Epithelial cell of proximal tubule (primary cell): ENCODE measurements at places on chromosomes 7 and 10.
A peak's percentile ranks its signal among the peaks of the same experiment; 100 is the strongest.

DNA sequence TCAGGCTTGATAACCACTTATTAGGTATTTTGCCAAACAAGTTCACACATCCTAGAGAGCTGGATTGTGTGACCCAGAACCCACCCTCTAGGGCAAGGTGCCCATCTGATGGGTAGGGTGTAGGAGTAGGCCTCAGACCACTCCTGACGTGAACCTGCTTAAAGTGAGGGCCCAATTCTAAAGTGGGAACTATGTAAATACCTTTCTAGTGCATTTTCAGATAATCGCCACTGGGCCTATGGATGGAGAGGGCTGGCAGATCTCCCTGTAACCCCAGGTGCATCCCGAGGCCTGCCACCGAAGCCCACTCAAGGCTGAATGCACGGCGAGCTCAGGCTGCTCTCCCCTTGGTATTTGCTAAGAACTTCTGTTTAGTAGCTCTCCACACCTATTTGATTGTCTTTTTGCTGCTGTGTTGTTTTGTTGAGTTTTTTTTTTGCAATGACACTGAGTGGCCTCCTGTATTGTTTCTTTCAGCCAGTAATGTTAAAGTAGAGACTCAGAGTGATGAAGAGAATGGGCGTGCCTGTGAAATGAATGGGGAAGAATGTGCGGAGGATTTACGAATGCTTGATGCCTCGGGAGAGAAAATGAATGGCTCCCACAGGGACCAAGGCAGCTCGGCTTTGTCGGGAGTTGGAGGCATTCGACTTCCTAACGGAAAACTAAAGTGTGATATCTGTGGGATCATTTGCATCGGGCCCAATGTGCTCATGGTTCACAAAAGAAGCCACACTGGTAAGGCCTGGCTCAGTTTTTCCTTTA, 71.7 kb downstream of the IKZF1 start:
- DNase-seq: no peak

- DNase-seq: no peak
Measured at GRCh38 chr10:7302930-7303557, 107.8 kb downstream of the SFMBT2 start.

DNA sequence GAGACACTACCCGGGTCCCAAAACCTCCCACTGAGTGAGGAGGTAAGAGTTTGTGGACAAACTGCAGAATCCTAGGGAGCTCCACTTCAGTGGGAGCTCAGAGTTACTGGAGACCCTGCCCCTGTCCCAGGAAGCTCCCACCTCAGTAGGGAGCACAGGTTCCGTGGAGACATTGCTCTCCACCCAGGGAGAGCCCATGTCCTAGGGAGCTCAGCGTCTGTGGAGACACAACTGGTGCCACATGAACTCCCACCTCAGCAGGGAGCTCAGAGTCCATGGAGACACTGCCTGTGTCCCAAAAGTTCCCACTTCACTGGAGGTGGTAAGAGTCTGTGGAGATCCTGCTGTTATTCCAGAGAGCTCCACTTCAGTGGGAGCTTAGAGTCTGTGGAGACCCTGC, 6.3 kb downstream of the MYO1G start:
- DNase-seq: no peak

GRCh38 chr10:69817078-69817581, 15.4 kb downstream of the COL13A1 start:
- DNase-seq: no peak

DNA sequence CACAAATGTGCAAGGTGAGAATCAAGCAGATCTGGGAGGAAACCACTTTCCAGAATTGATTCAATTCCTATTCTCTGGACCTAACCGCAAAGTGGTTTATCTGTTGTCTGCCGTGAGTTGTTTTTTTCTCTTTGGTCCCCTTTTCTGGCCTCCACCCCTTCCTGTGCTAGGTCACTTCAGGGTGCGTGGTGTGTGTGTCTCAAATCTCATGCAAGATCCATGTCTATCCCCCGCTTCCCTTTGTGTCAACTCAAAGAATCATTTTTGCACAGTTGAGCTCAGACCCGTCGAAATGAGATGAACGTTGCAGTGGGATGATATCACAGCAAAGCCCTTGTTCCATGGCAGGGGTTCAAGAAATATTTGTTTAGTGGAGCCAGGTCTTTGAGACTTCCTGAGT, 184.5 kb downstream of the GATA3 start:
- DNase-seq: no peak

DNA sequence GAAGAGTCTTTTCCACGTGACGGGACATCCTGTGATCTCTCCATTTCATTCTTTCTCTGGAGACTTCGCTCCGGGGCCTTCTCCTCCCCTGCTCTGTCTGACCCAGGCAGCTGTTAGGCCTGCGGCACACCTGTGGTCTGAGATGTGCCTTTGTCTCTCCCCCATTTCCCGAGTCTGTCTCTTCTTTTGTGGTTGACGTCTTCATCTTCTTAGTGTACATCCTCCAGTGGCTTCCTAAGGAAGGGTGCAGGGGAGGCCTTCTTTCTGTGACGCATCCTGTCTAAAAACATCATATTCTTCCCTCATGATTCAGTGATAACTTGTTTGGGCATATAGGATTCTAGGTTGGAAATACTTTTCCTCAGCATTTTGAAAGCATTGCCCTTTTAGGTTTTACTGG, 17.2 kb upstream of the ATP6V0E2 start:
- DNase-seq: no peak

DNA sequence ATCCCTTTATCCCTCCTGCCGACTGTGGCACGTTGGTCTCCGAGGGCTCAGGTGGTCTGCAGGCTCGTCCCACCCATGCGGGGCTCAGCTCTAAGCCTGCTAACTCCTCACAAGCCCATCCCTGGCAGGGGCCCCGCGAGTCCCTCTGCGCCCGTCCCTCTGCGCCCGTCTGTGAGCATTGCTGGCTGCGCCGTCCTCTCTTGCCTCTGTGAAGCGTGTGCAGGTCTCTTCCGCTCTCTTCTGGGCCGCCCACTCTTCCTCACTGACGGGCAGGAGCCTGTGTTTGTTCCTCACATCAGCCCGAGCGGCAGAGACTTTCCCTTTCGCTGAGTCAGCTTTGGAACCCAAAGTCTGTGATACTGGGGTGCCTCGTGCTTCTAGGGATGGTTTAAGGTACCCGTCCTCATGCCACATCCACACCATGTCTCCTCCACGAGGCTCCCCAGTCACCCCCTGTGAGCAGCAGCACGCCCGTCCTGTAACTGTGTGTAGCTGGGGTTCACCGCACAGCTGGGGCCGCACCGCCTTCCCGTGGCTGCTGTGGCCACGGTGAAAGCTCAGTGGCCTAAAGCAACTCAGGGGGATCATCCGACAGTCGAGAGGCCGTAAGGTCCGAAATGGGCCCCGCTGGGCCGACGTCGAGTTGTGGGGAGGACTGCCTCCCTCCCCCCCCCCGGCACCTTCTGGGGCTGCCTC, 35.5 kb downstream of the ADGRA1 start:
- no peak for DNase-seq

- DNase-seq: no peak
Measured at GRCh38 chr10:55476129-55476528, 675.1 kb upstream of the PCDH15 start.

GRCh38 chr10:133520193-133520738, 6.9 kb upstream of the CYP2E1 start:
- DNase-seq: no peak

- DNase-seq: no peak
Measured at GRCh38 chr10:91691981-91692380, 59.1 kb upstream of the PPP1R3C start.

DNA sequence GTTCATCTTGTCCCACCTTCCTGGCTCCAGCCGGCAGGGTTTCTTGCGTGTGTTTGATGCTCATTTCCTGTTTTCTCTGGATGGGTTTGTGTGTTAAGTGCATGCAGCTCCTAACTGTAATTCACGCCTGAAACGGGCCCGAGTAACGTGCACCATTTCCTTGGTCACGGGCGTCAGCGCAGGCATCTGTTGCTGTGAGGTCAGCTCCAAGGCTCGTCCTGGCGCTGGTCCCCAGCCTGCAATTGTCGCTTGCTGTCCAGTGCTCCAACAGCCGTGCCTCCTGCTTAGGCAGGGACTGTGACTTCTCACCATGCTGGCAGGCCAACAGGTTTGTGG, 201.1 kb downstream of the GLRX3 start:
- no peak for DNase-seq

DNA sequence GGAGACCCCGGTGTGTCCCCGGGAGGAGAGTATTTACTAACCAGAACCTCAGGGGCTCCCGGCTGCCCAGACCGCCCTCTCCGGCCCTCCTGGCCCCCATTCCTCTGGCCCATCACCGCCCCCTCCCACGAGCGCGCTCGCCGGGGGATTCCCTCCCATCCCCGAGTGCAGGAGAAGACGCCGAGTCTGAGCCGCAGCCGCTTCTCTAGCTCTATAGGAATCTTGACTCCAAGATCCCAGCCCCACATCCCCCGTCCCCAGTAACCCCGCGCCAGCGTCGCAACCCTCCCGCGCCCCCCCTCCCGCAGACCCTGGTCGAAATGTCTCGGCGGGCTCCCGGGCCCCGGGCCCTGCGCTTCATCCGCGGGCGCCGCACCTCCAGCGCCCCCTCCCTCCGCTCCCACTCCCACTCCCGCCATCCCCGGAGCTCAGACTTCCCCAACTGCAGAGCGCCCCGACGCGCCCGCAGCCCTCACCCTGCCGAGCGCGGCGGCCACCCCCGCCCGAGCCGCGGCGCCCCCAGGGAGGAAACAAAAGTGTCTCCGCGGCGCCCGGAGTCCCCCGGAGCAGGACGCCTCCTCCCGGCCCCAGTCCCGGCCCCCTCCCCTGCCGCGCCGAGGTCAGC, 541 bp downstream of the ELMO1 start:
- no peak for DNase-seq

DNA sequence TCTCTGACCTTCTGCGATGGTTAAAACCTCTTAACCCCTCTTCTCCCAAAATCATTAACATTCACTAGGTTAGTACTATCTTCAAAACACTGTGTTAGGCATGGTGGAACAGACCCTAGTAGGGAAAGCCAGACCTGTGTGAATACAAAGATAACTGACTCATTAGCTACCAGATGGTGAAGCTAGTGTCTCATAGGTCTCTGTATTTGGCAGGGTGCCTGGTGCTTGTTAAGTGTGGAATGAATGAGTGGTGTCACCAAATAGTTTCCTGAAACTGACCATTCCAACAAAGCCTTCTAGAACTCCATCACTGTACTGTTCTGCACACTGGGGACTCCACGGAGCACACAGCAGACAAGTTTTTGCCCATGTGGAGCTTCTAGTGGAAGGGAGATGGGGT, 27.7 kb upstream of the TM9SF3 start:
- DNase-seq: peak; percentile 82

GRCh38 chr10:107807836-107808235, 643.3 kb upstream of the SORCS1 start:
- no peak for DNase-seq

DNA sequence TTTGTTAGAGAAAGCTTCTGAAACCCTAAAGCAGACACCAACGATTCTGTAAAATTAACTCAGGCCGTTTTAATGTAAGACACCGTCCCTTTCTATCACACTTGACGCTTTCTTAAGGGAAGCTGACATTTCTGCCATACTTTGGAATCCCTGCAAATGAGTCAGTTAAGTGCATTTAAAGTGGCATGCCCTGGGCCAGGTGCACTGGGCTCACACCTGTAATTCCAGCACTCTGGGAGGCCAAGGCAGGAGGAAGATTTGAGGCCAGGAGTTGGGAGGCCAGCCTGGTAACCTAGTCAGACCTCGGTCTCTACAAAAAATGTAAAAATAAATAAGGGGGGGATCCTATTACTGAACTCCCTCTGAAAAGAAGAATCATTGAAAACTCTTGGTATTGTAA, 4.4 kb downstream of the UBE2H start:
- DNase-seq: no peak

- DNase-seq: no peak
Measured at GRCh38 chr7:98192781-98193457, 18.3 kb upstream of the BHLHA15 start.

GRCh38 chr10:44016589-44017482, 368.1 kb downstream of the CXCL12 start:
- DNase-seq: no peak

DNA sequence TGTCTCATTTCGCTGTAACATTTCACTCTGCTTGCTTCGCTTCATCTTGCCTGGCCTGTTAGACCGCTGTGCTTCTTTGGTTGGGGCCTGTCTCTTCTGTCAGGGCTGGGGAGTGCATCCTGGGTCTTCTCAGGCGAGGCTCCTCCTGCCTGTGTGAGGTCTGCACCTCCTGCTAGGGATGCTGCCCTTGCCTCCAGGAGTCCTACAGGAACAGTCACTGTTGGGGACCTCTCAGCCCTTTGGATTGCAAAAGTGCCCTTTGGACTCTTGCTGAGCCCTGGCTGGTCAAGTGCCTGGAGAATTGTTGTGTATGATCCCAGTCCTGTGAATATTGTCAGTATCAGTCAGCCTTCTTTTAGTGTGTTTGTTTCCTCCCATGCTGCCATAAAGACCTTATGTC, 84.1 kb downstream of the MDFIC start:
- DNase-seq: no peak

DNA sequence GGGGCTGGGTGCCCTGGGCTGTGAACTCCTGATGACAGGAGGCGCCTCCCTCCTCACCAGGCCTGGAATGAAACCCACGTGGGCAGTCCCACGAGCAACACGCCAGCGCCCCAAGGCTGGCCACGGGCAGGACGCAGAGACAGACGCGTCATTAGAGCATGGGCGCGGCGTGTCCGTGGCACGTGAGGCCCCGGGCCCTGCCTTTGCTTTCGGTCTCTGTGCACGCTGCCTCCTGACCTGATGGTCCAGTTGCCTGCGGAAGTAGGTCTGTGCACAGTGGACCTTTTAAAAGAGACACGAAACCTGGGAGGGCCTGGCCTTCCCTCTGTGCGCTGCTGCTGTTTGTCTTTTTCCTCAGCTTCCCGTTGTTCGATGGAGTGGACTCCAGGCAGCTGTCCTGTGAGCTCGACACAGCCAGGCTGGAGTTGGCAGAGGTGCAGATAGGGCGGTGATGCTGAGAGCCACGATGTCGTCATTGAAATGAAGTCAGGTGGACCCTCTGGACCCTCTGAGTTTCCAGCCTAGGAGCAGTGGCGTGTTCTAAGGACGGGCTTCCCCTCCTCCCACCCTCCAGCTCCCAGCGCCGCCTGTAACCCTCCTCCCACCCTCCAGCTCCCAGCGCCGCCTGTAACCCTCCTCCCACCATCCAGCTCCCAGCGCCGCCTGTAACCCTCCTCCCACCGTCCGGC, 40.1 kb upstream of the CFAP46 start:
- DNase-seq: no peak

- DNase-seq: no peak
Measured at GRCh38 chr7:174716-175115, 17.7 kb upstream of the FAM20C start.
